ENCODE measurements at places on chromosomes 4 and X.

GRCh38 chrX:106619797-106620196 is 8.0 kb downstream of the RADX start:
- DNase-seq = no peak

GRCh38 chr4:152738827-152739226 is 40.7 kb downstream of the TIGD4 start:
- no peak for DNase-seq

- DNase-seq = no peak
These were observed 154.7 kb downstream of the BEND2 start for GRCh38 chrX:18065956-18066355.

DNA sequence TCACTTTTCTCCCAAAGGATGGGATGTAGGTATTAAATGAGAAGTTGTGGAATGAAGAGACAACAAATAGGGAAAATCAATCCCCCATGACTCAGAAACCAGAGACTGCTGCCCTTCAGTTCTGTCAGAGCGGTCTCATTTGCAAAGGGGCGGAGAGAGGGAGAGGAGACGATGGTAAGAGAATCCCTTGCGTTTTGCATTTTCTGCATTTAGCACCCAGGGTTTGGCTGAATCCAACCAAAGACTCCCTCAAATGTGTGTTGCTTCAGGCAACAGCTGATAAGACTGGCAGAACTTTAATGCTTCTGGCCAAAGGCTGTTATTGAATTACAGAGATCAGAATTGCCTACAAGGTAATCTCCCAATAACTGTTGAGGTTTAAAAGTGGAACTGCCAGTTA is 230.2 kb downstream of the EVC2 start:
- no peak for DNase-seq

DNA sequence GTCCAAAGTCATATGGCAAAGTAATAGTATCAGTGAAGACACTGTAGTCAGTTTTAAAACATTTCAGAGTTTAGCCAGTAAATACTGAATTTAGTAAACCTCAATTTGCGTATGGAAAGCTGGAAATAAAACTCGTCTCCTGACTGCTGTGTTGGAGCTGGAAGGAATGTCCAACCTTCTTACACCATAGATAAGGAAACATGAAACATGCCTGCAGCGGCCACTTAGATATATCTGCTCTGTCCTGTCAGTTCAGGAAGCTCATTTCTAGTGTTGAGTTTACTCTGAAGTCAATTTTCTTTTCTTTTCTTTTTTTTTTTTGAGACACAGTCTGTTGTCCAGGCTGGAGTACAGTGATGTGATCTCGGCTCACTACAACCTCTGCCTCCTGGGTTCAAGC is 21.2 kb downstream of the ARHGAP10 start:
- no peak for DNase-seq

- DNase-seq = no peak
These were observed 48.2 kb upstream of the PHOX2B start for GRCh38 chr4:41796545-41797210.

DNA sequence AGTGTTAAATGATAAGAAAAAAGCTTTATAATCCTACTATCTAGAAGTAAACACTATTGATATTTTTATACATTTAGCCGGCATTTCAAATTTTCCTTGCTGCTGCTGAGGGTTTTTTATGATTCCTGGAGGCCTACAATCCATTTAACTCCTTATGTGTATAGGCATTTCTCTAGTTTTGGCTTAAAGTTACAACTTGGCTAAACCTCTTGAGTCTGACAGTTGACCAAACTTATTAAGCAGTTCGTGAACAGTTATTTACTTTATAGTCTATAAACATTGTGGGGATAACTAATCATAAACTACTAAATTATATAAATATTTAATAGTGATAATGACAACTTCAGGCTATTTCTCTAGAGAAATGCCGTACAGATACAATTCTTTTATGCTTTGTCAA is 141.9 kb downstream of the ADGRL3 start:
- DNase-seq = no peak

DNA sequence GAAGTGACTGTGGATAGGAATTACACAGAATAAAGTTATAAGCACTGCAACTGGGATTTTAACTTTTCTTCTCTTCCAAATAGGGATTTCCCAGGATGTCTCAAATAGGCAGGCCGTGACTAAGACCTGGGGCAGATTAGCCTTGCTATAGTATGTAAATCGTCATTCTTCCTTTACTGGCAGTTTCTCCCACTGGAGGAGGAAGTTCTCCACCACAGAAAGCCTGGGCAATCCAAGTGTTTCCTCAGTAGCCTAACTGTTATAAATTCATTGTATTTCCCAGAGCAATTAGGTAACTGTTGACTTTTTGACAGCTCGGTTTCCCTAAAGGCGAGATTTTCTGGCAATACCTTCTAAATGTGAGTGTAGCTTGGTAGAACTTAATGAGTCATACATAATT is at the start of gene TNIP3:
TNIP3 (minus strand) TSS at position 31 of the 400 bp plus-strand sequence. CDS start 196 bp downstream, outside the sequence.
- DNase-seq = no peak

DNA sequence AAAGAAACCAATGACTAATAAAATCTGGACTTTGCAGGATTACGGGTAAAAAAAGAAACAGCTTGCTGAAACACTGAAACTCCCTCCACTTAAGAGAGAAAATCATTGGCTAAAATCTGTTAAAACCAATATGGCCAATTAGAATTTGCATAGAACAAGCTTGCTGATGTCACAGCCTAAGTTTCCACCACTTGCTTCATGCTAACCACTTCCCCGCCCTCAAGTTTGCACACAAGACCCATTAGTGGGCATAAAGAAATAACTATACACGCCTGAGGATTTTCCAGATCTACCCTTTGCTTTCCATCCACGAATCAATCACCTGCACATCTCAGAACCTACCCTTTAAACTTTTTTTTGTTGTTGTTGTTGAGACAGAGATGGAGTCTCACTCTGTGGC is 42.7 kb upstream of the PHEX start:
- DNase-seq = no peak

DNA sequence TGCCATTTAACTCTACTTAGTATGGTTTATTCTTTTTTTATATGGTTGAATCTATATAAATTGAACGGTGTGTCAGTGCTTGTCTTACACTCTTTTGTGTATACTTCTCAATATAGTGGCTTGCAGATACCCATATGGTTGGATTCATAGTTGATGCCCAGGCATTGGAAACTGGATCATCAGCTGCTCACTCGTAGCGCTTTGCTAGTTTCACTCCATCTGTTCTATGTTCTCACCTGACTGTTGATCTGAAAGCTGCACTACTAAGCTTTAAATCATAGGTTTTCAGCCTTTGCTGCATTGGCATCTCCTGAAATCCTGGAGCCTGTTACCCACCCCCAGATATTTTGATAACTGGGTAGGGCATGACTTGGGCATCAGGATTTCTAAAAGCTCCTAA is 121.6 kb upstream of the DCLK2 start:
- no peak for DNase-seq

- DNase-seq = peak; percentile 16
These were observed 183.2 kb downstream of the FBXW7 start for GRCh38 chr4:152352622-152353116.

DNA sequence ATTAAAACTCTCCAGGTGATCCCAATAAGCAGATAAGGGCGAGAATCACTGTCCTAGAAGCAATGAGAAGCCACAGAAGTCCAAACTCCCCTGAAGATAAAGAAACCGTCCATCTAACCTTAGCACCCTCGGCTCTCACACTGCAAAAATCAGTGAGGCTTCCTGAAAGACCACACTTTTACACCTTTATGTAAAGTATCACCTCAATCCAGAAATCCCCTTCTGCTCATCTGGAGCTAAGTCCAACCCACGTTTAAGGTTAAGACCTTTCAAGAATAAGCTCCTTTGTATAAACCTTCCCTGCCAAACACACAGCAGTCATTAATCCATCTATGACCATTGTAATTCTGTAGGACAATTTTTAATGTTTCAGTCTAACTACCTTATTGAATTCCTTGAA is 41.7 kb downstream of the LIN54 start:
- DNase-seq = no peak

GRCh38 chrX:6545712-6546111 is 10.8 kb upstream of the VCX3A start:
- no peak for DNase-seq

GRCh38 chr4:110088670-110089069 is 109.7 kb downstream of the ELOVL6 start:
- DNase-seq = no peak

DNA sequence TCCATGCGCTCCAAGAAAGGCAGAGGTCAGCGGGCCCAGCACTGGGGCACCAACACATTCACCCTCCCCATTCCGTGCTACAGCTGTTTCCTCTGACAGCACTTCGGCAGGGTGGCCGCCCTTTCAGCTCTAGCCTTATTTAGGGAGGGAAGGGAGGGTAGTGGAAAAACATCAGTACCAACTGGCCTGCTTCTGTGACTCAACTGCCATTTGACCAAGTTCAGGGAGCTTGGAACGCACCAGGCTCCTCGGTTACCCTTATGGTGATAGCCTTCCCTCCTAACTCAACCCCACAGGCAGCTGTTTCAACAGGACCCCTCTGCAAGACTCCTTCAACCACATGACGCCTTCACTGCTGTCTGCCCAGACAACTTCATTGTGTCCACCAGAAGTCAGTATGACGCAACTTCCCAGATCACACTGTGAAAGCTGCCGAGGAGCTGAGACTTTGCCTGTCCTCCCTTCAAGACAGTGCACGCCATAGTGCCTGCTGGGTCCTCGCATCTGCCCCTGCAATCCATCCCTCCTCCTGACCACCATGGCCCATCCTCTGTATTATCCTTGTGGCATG is 132.2 kb downstream of the AFAP1 start:
- DNase-seq = no peak

DNA sequence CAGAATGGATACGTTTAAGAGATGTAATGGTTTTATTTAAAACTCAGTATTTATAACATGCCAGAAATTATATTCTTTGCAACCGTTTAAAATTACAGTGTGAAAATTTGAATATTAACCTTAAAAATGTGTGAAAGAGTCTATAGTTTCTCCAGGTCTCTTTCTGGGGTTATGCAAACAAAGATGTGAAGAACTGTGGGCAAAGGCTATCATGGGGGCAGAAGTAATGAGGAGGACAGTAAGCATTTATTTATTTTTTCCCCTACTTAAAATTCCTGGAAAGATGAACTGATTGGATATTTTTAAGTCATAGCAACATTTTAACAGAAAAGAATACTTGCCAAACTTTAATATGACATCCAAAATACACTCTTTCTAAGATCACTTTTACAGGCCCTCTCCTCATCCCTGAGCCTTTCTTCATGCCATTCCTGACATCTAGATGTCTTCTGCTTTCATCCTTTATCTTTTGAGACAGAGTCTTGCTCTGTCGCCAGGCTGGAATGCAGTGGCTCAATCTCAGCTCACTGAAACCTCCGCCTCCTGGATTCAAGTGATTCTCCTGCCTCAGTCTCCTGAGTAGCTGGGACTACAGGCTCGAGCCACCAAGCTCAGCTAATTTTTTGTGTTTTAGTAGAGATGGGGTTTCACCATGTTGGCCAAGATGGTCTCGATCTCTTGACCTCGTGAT is 46.1 kb downstream of the TMEM131L start:
- DNase-seq = no peak

DNA sequence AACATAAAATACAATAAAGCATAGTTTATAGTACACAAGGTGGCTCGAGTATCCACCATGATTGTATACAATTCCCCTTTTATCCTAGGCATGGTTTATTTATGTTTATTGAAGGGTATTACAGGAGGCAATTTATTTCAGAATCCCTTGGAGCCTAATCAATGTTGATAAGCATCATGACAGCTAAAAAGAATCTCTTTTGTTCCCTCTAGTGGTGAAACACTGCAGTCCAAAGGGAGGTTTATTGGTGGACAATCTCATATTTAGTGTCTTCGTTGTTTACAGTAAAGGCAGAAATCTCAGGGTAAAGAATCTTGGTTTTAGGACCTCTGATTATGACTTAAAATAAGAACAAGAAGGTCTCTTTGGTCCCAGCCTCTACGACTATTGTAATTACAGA is 1712.5 kb downstream of the C4orf33 start:
- no peak for DNase-seq

GRCh38 chr4:181030961-181031360 is 1212.2 kb upstream of the TENM3 start:
- no peak for DNase-seq

DNA sequence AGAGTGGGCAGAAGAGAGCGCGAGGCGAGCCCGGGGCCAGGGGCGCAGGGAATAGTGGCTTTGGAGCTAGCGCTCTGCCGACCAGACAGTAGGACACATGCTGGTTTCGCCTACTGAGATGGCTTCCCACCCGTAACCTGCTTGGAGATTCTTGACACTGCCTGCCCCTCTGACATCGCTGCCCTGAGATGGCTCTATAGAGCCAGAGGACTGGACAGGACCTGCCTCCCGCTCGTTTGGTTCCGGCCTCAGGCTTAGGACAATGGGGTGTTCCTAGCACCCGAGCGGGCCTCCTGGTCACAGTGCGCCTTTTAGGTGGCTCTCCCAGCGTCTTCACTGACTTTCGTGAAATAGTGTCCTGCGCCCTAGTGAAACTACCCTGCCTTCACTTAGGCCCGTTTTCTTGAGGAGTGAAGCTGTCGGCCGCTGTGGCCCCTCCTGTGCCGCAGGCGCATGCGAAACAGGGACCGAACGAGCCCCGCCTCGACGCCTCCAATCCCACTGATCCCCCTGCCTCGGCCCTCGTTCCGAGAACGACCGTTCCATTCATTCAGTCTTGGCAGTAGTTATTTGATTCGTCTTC is 608 bp downstream of the TAF1 start:
- peak; percentile 4 for DNase-seq

- DNase-seq = no peak
These were observed 220.0 kb downstream of the PCDH18 start for GRCh38 chr4:137312257-137312656.

DNA sequence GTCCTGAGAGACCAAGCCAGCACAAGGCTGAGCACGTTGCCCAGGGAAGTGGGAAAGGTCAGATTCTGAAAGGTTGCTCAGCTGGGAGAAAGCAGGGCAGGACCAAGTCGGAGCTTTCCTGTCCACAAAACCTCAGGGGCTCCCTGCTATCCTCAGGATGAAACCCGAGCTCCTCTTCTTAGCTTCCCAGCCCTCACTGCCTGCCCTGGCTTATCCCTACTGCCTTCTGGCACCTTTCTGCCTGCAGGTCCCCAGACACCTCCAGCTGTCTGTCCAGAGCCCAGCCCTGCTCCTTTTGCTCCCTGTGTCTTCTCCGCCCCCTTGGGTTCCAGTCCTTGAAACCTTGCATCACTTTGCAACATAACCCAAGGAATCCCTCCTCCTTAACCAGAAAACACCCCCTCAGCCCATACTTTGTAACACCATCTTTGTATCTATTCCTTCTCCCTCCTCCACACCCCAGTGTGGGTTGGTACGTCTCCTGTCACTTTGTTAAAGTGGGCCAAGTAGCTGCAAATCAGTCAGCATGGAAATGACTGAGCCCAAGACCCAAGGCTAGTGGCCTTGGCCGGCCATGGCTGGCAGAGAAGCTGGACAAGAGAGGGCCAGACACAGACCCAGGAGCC is 20.0 kb upstream of the PRRG3 start:
- no peak for DNase-seq

DNA sequence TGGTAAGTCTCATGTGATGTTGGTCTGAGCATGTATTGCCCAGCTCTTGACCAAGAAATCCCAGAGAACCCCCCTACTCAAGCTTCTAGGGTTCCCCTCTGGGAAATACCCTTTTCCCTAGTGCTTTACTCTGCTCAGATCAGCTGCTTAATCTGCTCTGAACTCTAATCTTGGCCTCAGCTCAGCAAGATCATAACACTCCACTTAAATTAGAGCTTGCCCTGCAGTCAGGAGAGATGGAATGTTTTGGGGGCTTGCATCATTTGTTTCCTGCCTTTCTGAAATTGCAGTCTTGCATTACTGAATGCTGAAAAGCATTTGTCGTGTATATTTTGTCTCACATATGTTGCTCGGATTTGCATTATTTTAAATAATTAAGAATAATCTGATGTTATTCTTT is 1153.6 kb downstream of the FSTL5 start:
- DNase-seq = no peak
